Inflammatory macrophage treated with lipopolysaccharide for 1 hour (primary cell): ENCODE measurements at places on chromosomes 4 and X.
A peak's percentile ranks its signal among the peaks of the same experiment; 100 is the strongest.

GRCh38 chr4:22877486-22878052, 184.8 kb downstream of the GBA3 start:
- no peak for DNase-seq

- no peak for DNase-seq
Observed at GRCh38 chr4:33914386-33914785, 2329.9 kb downstream of the ARAP2 start.

- DNase-seq: no peak
Observed at GRCh38 chrX:142089193-142089592, 115.9 kb downstream of the MAGEC2 start.

DNA sequence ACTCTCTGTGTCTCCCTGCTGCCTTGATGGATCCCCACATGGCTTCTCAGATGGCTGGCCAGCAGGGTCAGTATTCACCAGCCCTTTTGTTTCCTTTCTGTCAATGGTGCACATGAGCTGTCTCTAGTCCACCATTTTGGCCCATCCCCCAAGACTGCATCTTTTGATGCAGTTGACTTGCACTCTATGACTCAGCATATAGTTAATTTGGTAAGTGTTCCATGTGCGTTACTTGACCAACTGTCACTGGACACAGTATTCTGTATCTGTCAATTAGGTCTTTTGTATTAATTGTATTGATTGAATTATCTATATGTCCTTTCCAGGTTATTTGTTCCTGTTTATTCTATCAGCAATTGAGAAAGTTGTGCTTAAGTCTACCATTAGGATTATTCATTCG, 29.2 kb downstream of the PRDM5 start:
- no peak for DNase-seq

DNA sequence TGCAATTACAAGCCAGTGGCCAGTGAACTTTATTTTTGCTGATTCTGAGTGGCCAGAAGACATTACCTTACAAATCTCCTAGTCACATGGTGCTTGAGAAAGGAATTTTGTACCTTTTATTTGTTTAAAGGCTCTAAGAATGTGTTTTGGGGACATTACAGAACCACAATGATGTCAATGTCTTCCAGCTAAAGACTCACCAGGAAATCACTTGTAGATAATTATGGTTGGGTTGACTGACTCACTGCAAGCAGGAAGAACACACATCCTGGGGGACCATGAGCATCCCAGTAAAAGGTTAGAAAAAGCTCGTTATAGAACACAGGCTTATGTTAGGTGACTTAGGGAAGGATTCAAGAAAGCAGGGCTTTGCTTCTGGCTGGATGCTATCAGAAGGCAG, 119.4 kb upstream of the FAM9B start:
- DNase-seq: no peak

DNA sequence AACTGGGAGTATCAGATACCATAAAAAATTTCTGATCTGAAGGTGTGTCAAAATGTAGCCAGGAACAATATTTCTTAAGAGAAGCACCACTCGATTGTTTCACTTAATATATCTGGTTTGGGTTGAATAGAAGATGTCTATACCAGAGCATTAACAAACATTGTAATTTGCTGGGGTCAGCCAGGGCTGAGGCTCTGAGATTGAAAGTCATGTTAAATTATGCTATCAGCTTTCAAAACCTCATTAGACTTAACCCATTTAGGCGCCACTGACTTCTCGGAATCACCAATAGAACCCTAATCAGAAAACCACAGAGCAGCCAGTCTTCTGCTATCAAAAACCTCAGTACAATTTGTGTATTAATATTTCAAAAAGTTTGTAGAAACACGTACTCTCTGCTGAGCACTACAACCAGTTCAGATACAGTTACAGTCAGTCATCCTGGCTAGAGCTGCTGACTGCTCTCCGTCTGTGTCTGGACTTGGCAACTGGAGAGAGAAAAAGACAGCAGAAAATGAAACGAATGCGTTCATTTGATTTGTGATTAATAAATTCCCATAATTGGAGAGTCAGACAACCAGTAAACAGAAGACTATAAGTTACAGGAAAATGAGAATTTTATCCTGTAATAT, 848.6 kb upstream of the PABPC4L start:
- DNase-seq: no peak

- DNase-seq: peak; percentile 22
Observed at GRCh38 chr4:173281406-173282255, 52.5 kb downstream of the HMGB2 start.

DNA sequence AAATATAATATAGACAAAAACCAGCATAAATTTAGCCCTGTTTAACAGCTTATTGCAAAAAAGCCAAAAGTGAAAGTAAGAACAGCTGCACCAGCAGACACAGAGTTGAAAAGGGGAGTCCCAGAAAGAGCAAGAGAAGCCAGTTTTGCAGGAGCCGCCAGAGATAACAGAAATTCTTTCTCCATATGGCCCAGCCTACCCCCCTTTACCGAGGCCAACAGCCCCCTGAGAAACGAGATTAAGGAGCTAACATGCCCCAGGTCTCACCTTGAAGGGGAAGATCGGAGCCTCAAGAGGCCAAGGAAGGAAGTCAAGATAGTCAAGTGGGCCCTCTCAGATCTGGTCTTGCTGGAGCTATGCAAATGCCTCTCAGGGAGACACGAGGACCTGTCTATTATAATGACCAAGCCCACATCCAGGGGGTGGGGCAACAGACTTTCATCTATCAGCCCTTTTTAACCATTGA, 4.8 kb downstream of the ACOX3 start:
- no peak for DNase-seq

- DNase-seq: peak; percentile 1
Observed at GRCh38 chrX:48854898-48855297, 19.5 kb upstream of the PCSK1N start.

GRCh38 chr4:140704964-140705363, 51.2 kb downstream of the TBC1D9 start:
- DNase-seq: no peak

- no peak for DNase-seq
Observed at GRCh38 chr4:8291036-8291682, 21.6 kb downstream of the HTRA3 start.

- DNase-seq: no peak
Observed at GRCh38 chrX:50471390-50471789, 765 bp upstream of the DGKK start.

- DNase-seq: no peak
Observed at GRCh38 chr4:93475730-93476129, 352.8 kb upstream of the ATOH1 start.

DNA sequence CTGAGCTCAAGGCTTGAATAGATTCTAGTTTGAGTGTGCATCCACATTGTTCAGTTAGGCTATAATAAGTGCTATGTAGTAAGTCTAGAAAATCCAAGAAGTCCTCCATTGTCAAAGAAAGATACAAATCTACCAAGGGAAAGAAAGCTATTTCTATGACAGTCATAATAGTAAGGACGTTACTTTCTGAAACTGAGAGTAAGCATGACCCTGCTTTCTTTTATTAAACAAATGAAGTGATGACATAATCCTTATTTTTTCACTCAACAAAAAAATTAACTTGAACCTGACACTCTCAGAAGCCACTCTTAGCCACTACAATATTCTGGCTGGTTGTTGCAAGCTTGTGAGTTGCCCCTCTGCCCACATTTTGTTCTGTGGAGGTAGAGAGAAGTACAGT, 33.8 kb upstream of the AMELX start:
- DNase-seq: no peak

- DNase-seq: no peak
Observed at GRCh38 chr4:84219656-84220055, 279.4 kb downstream of the NKX6-1 start.

- DNase-seq: no peak
Observed at GRCh38 chrX:72326605-72327300, 21.0 kb upstream of the CITED1 start.

DNA sequence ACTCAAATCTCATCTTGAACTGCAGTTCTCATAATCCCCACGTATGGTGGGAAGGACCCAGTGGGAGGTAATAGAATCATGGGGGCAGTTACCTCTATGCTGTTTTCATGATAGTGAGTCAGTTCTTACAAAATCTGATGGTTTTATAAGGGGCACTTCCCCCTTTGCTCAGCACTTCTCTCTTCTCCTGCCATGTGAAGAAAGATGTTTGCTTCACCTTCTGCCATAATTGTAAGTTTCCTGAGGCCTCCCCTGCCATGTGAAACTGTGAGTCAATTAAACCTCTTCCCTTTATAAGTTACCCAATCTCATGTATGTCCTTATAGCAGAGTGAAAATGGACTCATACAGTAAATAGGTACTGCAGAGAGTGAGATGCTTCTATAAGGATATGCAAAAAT, 1050.6 kb upstream of the GRIA3 start:
- no peak for DNase-seq

DNA sequence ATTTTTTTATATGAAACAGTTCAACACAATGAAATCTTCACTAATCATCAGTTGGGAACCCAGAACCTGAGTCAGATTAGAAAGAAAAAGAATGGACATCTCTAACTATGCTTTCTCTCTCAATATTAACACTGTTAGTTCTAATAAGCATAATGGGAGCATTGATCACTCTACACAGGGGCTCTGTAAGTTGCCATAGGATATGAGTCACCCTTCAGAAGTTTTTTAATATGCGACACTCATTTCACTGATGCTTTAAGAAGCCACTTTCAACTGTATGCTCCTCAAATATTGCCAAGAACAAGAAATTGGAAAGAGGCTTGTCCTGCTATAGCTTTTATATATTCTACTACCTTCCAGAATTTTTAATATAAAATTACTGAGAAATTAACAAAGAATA, 187.0 kb downstream of the AASDH start:
- DNase-seq: no peak

GRCh38 chr4:52966172-52966571, 104.1 kb downstream of the RASL11B start:
- DNase-seq: no peak

DNA sequence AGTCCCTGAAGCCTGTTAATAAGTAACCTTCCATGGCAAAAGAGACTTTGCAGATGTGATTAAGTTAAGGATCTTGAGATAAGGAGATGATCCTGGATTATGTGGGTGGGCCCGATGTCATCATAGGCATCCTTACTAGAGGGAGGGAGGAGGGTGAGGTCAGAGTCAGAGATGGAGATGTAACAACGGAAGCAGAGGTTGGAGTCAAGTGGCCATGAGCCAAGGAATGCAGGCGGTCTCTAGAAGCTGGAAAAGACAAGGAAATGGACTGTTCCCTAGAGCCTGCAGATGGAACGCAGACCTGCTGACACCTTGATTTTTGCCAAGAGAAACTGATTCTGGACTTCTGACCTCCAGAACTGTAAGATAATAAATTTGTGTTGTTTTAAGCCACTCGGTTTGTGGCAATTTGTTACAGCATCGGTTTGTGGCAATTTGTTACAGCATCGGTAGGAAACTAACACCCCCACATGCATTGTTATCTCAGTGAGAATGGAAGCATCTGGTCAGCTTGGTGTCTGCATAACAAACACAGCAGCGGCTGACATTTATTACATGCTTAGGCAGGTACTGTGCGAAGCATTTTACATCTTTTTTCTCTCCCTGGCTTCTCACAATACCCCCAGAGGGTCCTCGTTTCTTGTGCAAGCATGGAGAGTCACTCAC, 55.6 kb downstream of the CLDN34 start:
- no peak for DNase-seq

- DNase-seq: no peak
Observed at GRCh38 chrX:6187256-6187655, 41.4 kb downstream of the NLGN4X start.

DNA sequence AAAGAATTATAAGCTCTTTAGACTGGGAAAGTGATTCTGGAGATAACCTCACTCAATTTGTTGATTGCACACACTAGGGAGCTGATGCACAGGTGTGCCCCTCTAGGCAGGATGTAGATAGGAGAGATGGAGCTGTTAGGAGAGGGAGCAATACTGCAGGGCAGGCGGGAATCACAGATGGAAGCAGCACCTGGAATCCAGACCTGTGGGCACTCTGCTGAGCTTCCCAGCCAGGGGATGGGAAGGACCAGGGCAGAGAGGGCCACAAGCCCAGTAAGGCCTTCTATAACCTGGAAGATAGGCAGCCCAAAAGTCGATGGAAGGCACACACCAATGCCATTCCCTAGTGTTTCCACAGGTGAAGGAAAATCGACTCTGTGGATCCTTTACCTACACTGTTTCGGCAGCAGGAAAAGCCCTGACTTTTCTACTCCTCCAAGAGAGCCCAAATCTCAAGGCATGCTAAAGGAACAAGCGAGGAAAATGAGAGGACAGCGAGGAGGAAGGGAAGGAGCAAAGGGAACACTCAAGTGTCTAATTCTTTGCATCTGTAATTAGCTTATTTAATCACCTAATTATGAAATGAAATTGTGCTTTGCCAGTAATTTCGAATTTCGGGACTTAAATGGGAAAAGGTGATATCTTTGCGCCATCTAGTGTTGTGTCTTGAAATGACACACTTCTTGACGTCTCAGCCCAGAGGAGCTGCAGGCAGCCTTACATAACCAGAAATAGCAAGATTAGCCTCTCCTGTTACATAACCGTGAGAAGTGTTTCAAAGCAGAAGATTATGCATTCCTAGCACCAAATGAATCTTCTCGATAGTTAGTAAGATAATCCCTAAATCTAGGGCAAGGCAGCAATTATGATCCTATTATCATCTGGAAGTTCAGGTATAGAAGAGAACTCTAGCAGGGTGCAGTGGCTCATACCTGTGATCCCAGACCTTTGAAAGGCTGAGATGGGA, 31.0 kb upstream of the TLR3 start:
- DNase-seq: peak; percentile 45

DNA sequence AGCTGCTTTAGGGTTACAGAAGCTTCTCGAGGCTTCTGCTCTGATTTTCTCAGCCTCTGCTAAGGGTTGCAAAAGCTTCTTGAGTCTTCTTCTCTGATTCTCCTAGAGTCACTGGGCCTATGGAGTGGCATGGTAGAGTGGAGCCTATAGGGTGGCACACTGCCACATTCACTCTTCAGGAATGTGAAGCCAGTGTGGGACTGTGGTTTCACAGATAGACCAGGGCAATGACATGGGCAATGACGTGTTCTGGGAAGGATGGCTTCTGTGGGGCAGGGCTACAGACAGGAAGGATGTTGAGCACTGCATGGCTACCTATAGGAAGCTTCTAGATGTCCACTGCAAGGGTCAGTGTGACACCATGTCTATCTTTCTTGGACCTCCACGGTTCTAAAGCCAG, 11.0 kb upstream of the MAMLD1 start:
- no peak for DNase-seq

GRCh38 chrX:31099536-31100090, 27.8 kb upstream of the FTHL17 start:
- DNase-seq: peak; percentile 20

- no peak for DNase-seq
Observed at GRCh38 chr4:2500547-2500946, 31.6 kb downstream of the RNF4 start.

- no peak for DNase-seq
Observed at GRCh38 chr4:102799816-102800215, 27.5 kb downstream of the UBE2D3 start.

DNA sequence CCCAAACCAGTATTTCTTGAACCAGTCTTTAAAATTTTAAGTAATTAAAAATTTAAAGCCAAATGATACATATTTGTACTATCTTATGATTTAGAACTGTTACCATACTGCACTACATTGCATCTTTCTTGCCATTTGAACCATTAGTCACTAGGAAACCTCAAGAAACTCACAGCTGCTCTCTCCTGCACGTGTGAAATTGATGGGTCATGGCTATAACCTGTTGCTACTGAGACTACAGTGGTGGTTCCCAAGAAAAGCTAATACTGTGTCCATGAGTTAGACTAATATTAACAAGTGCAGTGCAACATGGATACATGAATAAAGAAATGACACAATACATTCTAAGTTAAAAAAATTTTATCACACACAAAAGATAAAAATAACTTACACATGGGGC, 88.4 kb downstream of the PDE5A start:
- DNase-seq: no peak

GRCh38 chrX:49673394-49673793, 22.4 kb downstream of the PAGE1 start:
- no peak for DNase-seq

GRCh38 chr4:107862658-107863057, 37.9 kb downstream of the SGMS2 start:
- DNase-seq: no peak
